ENCODE measurements at places on chromosomes 1 and 21.

DNA sequence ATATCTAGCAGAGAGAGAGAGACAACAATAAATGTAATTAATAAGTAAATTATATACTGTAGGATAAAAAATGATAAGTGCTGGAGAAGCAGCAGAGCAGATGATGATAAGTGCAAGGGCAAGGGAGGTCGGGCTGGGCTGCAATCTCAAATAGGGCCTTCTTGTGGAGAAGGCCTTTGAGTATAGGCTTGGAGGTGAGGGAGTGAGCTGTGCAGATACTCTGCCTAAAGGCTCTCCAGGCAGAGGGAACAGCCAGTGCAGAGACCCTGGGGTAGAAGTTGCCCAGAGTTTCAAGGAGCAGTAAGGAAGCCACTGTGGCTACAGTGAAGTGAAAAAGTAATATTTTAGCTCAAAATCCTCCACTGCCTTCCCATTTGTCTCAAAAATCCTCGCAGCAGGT lies 59.2 kb upstream of the HTR1D start:
- no peak for DNase-seq

GRCh38 chr1:63892632-63893395 lies 119.0 kb downstream of the ROR1 start:
- no peak for DNase-seq

DNA sequence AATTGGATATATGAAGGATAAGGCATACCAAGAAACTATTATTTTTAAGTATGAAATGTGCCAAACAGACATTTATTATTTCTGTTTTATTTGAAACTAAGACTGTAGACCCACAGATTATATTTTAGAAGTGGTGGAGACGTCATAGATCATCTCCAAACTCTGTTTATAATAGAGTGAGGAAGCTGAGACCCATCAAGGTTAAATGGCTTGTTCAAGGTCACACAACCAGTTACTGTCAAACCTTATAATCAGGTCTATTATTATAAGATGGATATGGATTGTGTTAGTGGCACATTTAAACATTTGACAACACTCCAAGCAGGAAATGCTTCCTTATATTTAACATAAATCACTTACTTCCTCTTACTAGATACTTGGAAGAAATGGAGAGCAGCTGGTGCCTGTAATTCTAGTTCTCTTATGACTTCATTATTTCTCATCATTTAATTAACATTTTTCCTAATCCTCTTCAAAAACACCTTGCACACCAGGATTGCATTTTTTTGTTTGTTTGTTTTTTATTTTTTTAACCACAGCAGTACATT lies 117.0 kb downstream of the NEK7 start:
- DNase-seq: no peak

- DNase-seq: no peak
Observed at GRCh38 chr1:28110555-28110954, 22.1 kb upstream of the EYA3 start.

GRCh38 chr21:37407719-37408420 lies 41.3 kb downstream of the DYRK1A start:
- no peak for DNase-seq

GRCh38 chr1:110523011-110523410 lies 4.0 kb upstream of the KCNA10 start:
- no peak for DNase-seq

All from activated gamma-delta T cell (primary cell).